ENCODE measurements at places on chromosomes 7 and 10.

- DNase-seq: no peak
These were observed 69.7 kb upstream of the APBB1IP start for GRCh38 chr10:26368463-26368862.

GRCh38 chr7:69062020-69062765, 536.1 kb upstream of the AUTS2 start:
- DNase-seq: no peak

- peak; percentile 97 for DNase-seq
These were observed at the start of gene CACUL1 for GRCh38 chr10:118754556-118755423. CACUL1 (minus strand) TSS chr10:118754970; CDS start chr10:118754762, 208 bp downstream.

DNA sequence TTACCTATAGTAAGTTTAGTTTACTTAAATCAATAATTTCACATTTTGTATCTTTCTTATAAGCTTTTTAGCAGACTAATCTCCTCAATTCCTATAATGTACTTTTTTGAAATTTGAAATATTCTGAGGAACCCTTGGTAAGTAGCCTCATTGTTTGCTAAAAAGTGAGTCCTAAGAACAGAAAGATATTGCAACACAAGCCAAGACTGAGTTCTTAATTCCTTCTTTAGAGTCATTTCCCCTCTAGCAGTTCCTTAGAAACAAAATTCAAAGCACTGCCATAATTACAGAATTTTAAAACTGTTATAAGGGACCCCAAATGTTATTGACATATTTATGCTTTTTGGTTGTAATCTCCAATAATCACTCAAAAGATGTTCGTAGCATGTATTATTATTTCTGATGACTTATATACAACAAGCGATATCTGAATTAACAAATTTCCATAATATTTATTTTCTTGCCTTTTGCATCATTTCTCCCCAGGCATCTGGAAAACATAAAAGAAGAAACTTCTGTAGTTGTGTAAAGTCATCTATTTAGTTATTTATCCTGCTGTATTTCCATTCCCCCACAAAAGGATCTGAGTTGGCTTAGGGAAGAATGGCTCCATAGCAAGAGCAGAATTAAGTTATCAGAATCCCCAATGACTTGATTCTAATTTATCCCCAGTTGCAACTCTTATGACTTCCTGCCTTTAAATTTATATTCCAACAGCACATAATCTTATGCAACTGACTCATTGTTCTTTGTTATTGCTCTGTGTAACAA, 67.8 kb downstream of the TMEM26 start:
- no peak for DNase-seq

DNA sequence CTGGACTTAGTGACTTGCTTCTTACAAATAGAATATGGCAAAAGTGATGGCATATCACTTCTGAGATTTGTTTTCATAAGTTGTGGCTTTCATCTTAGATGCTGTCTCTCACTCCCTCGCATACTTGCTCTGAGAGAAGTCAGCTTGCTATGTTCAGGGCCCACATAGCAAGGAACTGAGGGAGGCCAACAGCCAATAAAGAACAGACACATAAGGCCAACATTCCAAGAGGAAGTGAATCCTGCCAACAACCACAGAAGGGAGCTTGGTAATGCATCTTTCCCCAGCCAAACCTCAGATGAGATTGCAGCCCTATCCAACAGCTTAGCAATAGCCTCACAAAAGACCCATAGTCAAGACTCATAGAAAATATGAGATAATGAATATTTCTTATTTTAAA, 39.2 kb upstream of the DMTF1 start:
- DNase-seq: no peak

DNA sequence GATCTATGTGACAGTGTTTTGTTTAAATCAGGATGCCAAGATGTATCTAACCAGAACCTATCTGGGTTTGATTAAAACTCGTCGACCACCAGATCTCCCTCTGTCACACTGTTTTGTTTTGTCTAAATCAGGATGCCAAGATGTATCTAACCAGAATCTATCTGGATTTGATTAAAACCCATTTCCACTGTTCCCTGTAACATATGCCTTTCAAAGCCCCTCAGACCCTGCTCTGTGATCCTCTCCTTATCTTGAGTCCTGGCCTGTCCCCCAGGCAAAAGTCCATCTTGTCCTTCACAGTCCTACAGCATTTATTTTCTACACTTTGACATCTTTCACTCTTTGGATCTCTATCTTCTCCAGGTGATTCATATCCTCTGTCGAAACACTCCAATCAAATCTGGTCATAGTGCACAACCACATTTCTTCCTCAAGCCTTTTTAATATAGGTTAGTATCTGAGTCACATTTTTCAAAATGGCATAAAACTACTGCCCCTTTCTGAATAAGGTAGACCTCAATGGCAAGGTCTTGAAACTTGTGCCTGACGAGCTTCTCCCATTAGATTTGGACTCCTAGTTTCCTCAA, 32.5 kb downstream of the ERLIN1 start:
- DNase-seq: no peak

GRCh38 chr10:46516660-46517416, 39.6 kb downstream of the GPRIN2 start:
- no peak for DNase-seq

GRCh38 chr10:110239892-110240291, 32.5 kb downstream of the MXI1 start:
- DNase-seq: no peak

GRCh38 chr10:70544431-70545340, 57.9 kb downstream of the PRF1 start:
- DNase-seq: no peak

- DNase-seq: no peak
These were observed 77.4 kb upstream of the C1GALT1 start for GRCh38 chr7:7104971-7105370.

DNA sequence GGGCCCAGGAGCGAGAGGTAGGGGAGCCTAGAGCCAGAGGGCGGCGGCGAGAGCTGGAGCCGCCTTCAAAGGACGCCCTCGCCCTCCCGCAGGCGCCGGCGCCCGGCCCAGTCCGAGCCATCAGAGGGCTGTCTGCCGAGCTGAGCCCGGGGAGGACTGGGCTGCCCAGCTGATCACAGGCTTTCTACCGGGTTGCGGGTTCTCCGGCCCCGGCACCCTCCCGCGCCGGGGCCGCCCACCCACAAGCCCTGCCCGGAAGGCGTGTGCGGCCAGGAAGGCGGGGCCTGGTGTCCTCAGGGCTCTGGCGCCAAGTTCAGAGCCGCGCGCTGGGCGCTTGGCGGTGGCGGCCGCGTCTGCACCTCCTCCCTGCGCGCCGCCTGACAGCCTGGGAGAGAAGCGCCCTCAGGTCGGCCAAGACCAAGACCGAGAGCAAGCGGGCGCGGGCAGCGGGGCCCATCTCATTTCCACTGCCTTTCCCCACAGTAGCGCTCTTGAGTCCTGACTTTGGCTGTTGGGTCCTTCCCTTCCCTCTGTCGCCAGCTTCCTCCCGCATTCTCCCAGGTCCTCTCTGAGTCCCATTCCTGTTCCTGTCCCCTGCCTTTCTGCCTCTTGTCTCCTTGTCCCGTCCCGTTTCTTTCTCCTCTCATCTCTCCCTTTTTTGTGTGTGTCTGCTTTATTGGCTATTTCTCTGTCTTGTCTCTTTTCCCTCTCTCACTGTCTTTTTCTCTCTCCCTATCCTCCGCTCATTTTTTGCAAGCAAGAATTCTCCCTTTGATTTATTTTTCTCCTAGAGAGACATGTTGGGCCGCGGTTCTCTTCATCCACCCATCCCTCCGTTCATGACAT, 60.6 kb upstream of the MSMB start:
- no peak for DNase-seq

DNA sequence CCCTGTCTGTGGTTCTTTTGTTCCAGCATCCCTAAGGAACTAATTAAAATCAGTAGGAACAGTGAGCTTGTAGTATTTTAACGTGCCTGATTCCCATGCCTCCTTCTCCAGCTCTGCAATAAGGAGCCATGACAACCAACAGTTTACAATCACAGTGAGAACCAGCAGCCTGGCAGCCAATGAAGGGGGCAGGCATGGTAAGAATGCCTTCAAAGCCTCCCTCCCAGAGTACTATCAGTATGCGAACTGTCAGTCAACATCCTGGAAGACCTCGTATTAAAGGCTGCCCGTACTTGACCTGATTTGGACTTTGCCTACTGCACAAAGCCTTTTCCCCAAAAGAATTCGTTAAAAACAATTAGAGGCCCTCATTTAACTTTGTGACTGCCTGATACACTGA, 7.7 kb downstream of the ZPBP start:
- no peak for DNase-seq

DNA sequence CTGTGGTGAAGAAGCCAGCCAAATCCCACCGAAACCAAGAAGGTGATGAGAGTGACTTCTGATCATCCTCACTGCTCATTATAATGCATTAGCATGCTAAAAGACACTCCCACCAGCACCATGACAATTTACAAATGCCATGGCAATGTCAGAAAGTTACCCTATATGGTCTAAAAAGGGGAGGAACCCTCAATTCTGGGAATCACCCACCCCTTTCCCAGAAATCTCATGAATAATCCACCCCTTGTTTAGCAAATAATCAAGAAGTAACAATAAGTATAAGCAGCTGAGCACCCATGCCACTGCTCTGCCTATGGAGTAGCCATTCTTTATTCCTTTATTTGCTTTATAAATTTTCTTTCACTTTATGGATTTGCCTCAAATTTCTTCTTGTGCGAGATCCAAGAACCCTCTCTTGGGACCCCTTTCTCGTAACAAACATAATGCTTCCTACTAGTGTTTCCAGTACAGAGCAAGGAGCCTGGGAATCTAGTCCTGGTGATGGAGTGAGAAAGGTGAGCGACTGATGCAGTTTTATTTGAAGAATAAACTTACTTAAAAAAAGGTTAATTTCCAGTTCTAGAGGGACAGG, 18.4 kb upstream of the EXOC6 start:
- no peak for DNase-seq

DNA sequence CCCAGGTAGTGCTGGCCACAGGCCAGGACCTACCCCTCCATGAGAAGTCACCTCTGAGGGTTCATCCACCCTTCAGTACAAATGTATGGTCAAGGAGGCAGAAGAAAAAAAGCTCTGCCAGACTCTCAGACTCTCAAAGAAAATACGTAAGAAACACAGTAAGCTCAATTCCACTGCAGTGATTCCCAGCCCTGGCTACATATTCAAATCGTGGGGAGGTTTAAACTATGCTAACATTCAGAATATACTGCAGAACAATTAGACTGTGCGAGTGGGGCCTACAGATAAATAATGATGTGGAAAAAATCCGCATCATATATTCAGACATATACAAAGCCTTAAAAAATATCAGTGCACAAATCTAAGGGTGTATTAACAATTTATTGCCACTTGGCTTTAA, 162.6 kb downstream of the ATE1 start:
- no peak for DNase-seq

- no peak for DNase-seq
These were observed 158.1 kb downstream of the CTNNA3 start for GRCh38 chr10:67537906-67538305.

GRCh38 chr10:30364345-30365268, 15.5 kb upstream of the MTPAP start:
- DNase-seq: no peak

GRCh38 chr7:148807436-148807835, 76.7 kb downstream of the EZH2 start:
- DNase-seq: no peak

- DNase-seq: no peak
These were observed 61.0 kb upstream of the DUSP5 start for GRCh38 chr10:110436554-110437350.

- no peak for DNase-seq
These were observed 606.4 kb downstream of the SORCS1 start for GRCh38 chr10:106557951-106558733.

DNA sequence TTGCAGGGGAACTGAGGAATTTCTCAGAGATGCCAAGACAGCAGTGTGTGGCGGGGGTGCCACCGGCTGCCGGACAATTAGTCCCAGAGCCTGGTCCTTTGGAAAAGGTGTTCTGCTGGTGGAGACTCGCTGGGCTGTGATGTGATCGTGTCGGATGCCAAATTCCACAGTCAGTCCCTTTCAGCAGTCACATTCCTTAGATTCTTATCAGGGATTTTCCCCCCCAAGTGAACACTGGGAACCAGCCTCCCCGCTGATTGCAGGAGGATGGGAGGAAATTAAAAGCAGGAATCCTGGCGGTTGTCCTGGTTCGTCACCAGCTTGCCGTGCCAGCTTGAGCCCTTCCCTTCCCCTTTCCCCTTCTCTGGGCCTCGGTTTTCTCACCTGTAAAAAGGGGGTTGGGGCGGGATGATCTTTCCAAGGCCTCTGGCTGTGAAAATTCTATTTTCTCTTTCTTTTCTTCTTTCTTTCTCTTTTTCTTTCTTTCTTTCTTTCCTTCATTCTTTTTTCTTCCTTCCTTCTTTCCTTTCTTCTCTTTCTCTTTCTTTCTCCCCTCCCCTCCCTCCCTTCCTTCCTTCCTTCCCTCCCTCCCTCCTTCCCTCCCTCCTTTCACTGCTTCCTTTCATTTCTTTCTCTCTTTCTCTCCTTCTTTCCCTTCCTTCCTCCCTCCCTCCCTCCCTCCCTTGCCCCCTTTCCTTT, 39.6 kb downstream of the COL26A1 start:
- DNase-seq: no peak

- DNase-seq: no peak
These were observed 54.5 kb upstream of the PRPS1L1 start for GRCh38 chr7:18082169-18082568.

DNA sequence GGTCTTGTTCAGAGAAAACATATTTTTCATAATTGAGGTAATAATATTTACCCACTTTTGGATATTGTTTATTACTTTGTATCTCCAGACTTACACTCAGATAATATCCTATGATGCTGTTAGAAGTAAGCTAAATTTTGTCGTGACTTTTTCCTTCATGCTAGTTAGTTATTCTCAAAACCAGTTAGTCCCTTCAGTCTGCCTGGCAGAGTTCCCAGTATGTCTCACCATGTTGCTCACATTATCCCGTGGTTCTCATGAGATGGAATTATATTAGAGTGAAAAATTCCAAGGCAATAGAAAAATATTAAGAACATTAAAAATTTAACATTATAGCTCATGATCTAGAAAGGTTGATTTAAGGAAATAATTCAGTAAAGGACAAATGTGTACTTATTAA, 81.5 kb upstream of the SMIM30 start:
- no peak for DNase-seq

DNA sequence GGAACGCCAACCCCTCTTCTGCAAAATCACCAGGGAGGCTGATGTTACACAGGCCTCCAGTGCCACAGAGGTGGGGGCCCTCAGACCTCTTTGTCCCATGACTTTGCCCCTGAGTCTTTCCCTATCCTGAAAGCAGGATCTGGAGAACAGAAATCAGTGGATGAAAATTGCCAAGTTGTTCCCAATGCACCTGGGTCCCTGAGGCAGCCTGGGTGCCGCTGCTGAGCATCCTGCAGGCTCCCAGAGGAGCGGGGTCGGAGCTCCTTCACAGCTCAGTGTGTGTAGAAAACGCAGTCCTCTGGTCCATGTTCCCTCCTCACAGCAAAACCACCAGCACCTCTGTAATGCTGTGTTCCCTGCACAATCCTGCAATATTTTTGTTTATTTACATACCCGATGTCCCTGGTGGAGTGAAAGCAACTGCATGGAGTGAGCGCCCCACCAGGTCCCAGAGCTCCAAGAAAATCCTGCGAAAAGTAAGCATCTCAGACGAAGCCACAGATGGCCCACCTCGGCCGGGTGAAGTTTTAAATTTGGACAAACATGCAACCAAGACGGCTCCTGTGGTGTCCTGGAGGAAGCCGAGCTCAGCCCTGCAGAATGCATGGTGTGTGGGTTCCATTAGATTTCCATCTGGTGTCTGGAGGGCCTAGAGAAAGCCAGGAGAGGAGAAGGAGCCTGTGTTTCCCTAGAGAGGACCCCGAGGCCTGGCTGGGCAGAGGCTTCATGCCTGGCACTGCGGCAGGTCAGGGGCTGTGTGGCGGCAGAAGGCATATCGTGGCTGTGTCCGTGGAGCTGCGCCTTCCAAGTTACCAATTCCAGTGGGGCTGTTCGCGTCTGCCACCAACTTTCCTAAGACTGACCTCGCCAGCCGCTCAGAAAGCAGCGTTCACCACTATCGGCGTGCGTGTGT, 235.2 kb downstream of the WDR37 start:
- DNase-seq: no peak
